Stimulated activated CD8-positive, alpha-beta memory T cell treated with anti-CD3 and anti-CD28 coated beads, Interleukin-4, amount 100 ng/mL, for 1 hour (primary cell): ENCODE measurements at places on chromosomes 4 and X.

DNA sequence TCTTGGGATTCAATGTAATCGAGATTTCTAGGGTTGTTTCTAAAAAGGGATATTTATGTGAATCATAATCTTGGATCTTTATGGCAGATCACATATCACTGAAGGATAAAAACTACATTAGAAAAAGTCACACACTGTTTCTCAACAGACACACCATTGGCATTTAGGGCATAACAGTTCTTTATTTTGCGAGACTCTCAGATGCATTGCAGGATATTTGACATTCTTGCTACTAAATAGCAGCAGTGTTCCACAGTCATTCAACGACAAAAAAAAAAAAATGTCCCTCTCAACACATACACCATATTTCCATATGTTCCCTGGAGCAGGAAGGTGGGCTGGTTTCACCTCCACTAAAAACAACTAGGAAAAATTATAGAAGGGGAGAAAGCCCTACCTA, 243.4 kb upstream of the PCDH18 start:
- DNase-seq = no peak

DNA sequence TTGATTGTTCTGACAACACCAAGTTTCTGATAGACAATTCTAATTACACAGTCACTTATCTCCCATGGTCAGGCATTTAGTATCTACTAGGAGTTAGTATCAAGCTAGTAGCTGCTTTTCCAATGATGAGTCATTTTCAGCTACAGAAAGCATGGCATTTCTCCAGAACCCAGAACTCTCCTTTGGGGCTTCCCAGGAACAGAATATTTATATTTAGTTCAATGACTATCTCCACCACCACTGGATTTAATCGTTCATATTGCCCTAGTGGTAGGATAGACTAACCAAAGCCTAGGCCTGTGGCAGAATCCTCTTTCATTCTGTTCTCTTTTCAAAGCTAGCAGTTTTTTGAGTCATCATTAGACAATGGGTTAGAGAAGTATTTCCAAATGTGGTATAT, 569.4 kb downstream of the GABRG1 start:
- no peak for DNase-seq

DNA sequence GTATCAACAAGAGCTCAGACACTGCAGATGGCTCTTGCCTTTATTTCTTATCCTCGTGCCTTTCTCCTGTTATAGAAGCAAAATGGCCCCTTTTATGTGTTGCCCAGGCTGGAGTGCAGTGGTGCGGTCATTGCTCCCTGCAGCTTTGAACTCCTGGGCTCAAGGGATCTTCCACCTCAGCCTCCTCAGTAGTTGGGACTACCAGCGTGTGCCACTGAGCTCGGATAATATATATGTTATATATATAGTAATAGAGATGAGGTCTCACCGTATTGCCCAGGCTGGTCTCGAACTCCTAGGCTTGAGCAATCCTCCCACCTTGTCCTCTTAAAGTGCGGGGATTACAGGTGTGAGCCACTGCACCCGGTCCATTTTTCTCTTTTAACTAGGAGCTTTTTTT, 79.7 kb downstream of the TMEM131L start:
- DNase-seq = no peak

DNA sequence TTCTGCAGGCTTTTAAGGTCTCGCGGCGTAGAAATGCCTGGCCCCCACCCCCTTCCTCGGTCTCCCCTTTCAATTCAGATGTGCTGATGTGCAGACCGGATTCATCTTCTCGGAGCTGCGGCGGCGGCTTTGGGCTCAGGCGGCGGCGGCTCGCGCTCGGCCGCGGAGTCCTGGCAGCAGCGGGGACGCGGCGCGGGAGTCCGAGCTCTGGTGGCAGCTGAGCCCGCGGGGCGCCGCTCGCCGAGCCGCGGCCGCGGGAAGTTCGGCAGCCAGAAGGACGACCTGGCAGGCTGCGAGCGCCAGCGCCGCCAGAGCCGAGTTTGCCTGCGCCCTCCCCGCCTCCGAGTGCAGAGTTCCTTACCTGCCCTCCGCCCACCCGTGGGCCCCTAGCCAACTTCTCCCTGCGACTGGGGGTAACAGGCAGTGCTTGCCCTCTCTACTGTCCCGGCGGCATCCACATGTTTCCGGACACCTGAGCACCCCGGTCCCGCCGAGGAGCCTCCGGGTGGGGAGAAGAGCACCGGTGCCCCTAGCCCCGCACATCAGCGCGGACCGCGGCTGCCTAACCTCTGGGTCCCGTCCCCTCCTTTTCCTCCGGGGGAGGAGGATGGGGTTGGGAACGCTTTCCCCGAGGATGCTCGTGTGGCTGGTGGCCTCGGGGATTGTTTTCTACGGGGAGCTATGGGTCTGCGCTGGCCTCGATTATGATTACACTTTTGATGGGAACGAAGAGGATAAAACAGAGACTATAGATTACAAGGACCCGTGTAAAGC, 448 bp downstream of the TLL1 start:
- DNase-seq = no peak

DNA sequence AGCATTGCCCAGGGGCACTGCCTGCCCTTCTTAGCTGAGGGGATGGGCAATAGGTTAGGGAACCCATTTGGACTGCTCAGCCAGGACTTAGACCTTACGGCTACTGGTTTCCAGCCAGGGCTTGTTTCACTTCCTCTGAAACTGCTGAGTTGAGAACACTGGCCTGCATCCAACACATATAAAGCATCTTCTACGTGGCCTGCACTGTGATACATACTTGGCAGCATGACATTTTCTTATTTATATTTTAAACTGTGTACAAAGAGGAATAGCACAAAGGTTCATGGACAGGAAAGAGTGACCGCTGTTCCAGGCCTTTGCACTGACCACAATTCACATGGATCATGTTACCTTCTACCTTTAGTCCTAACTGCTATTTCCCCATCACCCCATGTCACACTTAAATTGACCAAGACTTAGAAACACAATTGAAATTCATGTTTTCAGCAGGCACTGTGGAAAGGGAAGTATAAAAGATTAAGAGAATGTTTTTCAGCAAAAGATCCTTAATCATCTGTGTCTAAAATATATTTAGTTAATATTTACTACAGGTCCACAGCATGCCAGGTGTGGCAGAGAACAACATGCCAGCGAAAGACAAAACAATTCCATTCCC, 43.7 kb downstream of the NLGN4X start:
- no peak for DNase-seq

- DNase-seq = no peak
Observed at GRCh38 chr4:106868381-106869035, 167.6 kb downstream of the DKK2 start.

- no peak for DNase-seq
Observed at GRCh38 chrX:116827063-116827462, 364.3 kb upstream of the CT83 start.

DNA sequence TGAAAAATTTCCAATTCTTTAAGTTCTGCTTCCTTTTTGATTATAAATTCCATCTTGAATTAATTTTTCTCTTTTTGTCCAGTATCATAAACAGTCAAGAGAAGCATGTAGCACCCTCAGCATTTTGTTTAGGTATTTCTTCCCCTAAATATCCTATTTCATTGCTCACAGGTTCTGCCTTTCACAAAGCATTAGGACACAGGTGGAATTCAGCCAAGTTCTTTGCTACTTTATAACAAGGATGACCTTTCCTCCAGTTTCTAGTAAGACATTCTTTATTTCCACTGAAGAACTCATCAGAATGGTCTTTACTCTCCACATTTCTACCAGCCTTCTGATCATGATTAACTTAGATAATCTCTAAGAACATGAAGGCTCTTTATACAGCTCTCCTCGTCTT, 7.4 kb downstream of the SLC9B1 start:
- DNase-seq = no peak

- no peak for DNase-seq
Observed at GRCh38 chr4:24794916-24795665, at the start of gene SOD3. Gene SOD3 (plus strand): TSS chr4:24795573. CDS start chr4:24799522, 3,949 bp downstream.
